ENCODE measurements at places on chromosomes 2 and 18.

DNA sequence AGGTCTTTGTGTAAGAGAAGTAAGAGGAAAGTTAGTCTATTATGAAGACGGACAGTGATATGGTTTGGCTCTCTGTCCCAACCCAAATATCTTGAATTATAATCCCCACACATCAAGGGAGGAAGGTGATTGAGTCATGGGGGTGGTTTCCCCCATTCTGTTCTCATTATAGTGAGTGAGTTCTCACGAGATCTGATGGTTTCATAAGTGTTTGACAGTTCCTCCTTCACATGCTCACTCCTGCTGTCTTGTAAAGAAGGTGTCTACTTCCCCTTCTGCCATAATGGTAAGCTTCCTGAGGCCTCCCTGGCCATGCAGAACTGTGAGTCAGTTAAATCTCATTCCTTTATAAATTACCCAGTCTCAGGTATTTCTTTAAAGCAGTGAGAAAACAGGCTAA lies 67.6 kb downstream of the NEURL3 start:
- DNase-seq: no peak

GRCh38 chr2:70916291-70916690 lies 19.4 kb upstream of the ATP6V1B1 start:
- no peak for DNase-seq

GRCh38 chr2:116979916-116980764 lies 834.4 kb upstream of the DDX18 start:
- no peak for DNase-seq

- no peak for DNase-seq
These were observed 422.5 kb downstream of the LPIN1 start for GRCh38 chr2:12168791-12169388.

GRCh38 chr2:16511041-16511440 lies 154.6 kb downstream of the CYRIA start:
- no peak for DNase-seq

DNA sequence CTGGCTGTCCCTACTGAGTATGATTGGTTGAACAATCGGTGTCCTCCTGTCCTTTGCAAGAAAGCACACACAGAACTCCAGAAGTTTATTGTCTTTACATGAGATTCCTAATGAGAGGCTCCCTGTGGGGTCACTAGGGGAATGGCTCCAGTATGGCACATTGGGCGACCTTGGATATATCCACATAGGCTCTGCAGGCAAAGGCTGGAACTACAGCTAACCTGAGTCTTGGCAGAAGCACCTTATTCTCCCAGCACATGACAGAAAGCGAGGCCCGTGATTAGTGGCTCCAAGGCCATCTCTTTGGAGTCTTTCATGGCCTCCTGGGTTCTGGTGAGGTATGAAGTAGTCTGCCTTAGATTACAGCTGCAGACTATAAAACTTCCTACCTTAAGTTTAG lies 49.0 kb downstream of the ZDBF2 start:
- DNase-seq: no peak

GRCh38 chr2:74863802-74864248 lies 29.9 kb downstream of the HK2 start:
- no peak for DNase-seq

Measured in activated T-cell treated with anti-CD3 and anti-CD28 coated beads for 24 hours (primary cell).